ENCODE measurements at places on chromosomes 12 and 14.

GRCh38 chr12:88371416-88372183 is 208.7 kb downstream of the KITLG start:
- no peak for DNase-seq

DNA sequence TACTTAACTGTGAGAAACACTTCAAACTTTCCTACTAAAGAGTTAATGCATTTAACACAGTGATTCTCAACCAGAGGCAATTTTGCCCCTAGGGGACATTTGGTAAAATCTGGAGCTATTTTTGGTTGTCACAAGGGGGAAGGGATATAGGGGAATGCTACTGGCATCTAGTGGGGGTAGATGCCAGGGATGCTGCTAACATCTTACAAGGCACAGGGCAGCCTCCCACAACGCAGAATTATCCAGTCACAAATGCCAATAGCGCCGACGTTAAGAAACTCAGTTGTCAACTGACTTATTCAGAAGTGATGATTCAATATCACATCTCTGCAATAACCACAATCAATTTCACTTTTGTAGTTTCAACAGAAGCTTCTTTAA is 2.0 kb downstream of the EEA1 start:
- DNase-seq: peak; percentile 67

DNA sequence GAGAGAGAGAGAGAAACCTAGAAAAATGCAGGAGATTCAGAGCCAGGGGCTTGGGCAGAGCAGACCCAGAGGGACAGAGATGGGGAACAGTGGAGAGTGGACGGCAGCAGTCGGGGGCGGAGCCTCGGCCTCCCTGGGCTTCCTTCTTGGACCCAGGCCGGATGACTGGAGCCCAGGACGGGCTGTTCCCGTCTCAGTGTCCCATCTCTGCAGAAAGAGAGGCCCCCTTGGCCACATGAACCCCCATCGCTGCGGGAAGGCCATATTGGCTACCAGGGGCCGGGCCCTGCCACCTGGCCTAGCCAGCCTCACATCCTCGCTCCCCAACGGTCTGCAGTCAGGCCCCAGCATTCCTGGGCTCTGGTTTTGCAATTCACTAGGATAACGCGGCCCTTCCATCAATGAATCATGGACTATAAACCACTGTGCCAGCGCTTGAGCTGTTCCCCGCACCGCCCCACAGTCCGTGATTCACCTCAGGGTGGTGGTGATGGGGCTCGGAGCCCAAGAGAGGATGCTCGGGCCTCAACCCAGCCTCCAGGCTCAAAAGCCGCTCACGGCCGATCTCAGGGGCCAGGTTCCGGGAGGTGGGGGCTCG is 116.5 kb downstream of the RFLNA start:
- DNase-seq: no peak

GRCh38 chr12:80045594-80045993 is 53.7 kb upstream of the OTOGL start:
- DNase-seq: no peak

- DNase-seq: no peak
These were observed 9.8 kb upstream of the SERPINA5 start for GRCh38 chr14:94571395-94571794.

DNA sequence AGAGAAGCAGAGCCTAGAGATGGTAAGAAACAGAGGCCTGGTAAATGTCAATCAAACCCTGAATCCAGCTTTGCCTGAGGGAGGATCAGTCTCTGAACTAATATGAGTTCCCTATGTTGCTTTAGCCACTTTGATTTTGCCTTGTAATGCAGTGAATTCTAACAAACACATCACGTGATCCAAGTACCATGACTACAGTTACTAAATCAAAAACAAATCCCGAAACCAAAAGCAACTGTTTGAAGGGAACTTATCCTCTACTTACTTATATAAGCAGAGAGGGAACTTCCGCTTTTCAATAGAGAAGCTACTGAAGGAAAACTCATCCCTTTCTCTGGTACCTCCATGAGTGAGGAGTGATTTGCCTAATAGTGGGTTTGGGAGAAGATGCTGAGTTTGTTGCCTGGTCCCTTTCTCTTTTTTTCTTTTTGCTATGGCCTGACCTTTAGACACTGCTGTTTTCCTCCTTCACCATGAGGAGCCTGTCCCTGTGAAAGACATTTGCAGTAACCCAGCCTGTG is 7.7 kb upstream of the PPTC7 start:
- DNase-seq: no peak

DNA sequence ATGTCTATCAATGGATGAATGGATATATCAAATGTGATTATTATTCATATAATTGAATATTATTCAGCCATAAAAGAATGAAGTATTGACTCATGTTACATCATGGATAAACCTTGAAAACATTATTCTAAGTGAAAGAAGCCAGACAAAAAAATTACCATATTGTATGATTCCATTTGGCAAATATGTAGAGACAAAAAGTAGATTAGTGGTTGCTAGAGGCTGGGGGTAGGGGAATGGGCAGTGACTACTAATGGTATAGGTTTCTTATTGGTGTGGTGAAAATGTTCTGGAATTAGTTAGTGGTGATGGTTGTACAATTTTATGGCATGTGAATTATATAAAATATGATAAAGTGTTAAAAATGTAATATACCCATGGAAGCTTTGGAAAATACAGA is 31.8 kb upstream of the GNS start:
- DNase-seq: no peak

- DNase-seq: no peak
These were observed 76.0 kb downstream of the SYNE3 start for GRCh38 chr14:95440496-95440895.

DNA sequence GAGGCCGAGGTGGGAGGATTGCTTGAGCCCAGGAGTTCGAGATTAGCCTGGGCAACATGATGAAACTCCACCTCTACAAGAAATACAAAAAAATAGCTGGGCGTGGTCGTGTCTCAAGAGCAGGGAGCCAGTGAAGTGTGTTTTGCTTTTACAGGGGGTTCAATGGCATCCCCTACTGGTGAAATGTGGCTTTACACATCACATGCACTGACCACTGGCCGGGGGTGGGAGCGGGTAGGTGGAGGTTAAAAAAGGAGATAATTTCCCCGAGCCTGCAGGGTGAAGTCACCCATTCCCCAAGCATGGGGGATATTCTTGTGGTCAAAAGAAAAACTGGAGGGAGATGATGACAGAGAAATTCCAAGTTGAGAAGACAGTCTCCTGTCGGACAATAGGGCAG is 63.6 kb upstream of the PWP1 start:
- DNase-seq: no peak

- no peak for DNase-seq
These were observed 123.1 kb downstream of the SRGAP1 start for GRCh38 chr12:63967358-63968145.

- DNase-seq: no peak
These were observed 38.4 kb upstream of the DDX11 start for GRCh38 chr12:31035226-31035625.

DNA sequence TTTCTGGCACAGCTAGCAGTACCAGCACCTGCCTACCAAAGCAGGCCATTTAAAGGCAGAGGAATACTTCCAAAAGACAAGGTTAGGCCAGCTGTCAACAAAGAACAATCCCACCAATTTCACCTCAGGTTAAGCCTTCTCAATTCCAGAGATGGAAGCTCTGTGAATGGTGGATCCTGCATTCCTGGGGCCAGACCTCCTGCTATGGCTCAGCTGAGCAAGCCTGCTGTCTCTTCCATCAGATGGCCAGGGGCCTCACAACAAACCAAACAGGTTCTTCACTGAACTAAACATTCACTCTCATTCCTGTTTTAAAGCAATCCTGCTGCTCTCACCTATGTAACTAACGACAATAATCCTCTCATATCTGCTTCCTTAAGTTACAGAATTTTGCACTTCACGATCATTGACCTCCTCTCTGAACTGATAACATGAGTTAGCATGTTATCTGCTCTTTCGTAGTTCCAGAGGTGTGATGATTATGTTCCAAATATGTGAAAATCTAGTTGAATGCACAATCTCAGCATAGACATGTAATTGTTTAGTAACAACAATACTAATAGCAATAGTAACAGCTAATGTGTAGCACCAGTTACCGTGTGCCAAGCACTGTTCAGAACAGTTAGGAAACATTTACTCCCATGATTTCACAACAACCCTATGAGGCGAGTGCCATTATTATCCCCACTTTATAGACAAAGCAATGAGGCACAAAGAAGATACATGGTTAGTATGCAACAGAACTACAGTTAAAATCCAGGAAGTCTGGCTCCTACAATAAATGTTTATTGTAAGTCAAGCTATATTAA is 73.2 kb downstream of the SLC2A13 start:
- DNase-seq: no peak

- DNase-seq: no peak
These were observed 12.2 kb upstream of the NID2 start for GRCh38 chr14:52080808-52081755.

DNA sequence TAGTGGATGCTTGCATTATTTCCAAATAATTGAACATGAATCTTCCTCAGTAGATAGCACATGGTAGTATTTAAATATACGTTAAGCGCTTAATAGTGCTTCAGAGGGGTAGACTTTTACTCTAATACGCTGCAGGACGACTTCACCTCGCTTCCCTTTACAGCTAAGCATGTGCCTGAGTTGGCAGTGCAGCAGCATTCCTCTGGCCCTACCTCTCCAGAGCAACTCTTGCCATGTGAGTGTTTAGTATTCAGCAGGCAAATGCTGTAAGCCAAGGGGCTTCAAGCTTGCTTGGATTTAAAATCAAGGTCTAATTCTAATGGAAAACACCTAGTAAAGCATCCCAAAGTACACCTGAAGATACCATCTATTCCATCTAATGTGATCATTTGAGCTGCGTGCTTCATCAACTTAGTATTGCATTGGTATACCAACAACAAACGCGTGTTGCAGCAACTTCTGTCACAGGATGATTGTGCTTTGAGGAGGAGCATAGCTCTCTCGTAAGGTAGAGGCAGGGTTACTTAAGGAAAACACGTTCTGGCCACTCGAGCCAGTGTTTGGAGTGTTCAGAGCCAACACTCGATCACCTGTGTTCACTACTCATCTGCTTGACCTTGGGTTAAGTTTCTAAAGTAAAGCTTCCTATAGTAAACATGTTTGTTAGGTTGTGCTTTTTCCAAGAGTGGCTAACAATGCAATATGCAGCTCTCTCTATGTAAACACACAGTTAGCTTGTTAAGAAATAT is 60.6 kb downstream of the PIWIL1 start:
- no peak for DNase-seq

DNA sequence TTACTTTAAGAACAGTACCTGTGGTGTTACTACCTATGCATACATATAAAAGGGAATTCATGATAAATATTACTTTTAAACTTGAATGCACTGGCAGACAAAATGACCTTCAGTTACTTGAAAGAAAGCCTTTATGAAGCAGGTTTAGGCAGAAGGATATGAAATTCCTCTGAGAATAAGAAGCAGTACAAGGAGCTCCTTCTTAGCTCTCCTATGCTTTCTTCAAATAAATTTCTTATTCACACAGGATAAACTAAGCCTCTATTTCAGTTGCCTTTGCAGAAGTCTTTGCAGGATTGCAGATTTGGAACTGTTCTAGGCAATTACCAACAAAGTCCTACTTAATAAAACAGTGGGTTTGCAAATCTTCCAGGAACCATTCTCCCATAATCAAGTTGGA is 1.0 kb downstream of the EPYC start:
- no peak for DNase-seq

GRCh38 chr12:95700316-95700785 is 90.2 kb downstream of the NTN4 start:
- no peak for DNase-seq

GRCh38 chr12:108853981-108854446 is 3.4 kb downstream of the SSH1 start:
- DNase-seq: no peak

DNA sequence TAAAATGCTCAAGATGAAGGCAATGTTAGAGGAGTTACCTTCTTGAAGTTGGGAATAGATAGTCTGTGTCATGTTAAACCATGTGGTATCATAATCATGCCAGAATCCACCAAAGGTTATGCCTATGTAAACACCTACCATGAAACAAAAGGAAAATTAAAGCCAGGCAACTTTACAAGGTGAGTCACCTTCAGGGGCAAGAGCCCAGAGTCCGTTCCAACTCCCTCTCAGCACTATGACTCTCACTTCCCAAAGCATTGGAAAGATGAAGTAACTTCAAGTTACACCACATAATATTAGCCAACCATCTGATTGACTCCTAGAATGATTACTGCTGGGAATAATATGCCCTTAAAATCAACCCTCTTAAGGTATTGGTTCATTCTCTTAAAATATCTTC is 38.5 kb downstream of the CATSPERB start:
- DNase-seq: no peak

DNA sequence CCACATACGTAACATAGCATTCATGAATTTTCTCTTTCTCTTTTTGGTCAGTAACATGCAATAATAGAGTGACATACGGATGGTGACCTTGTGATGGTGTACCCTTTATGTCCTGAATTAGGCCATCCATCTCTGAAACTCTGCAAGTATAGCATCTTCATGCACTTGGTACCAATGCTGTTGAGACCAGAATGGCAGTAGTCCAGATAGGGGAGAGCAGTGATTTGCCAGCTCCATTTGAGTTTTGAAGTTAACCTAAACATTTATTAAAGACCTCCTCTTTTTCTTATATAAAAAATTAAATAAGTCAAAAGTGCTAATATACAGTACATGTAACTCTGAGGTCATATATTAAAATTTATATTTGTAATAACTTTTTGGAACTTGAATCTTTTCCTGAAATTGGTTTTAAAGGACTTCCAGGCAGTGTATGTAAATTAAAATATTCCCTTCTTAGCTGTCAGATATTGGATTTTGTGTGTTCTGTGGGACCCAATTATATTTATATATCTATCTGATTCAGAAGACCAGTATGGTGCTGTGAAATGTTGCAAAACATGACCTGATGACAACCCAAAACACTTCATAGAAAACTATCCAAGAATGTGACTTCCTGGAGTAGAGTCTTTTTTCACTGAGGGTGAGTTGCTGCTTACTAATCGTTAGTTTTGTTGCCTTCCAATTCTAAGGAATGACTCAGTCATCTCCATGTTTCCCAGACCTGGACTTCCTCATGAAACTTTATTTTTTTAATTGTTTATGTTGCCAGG is 3.5 kb downstream of the ELK3 start:
- no peak for DNase-seq

- DNase-seq: peak; percentile 13
These were observed 903 bp upstream of the NT5DC3 start for GRCh38 chr12:103841690-103842584.

Measured in stimulated activated CD4-positive, alpha-beta T cell treated with anti-CD3 and anti-CD28 coated beads, Interleukin-4, amount 100 ng/mL, for 4 hours (primary cell).